Islet precursor cell (in vitro differentiated cells): ENCODE measurements at places on chromosomes 7 and 10.

GRCh38 chr10:33040436-33040835 is 82.4 kb upstream of the ITGB1 start:
- no peak for DNase-seq

DNA sequence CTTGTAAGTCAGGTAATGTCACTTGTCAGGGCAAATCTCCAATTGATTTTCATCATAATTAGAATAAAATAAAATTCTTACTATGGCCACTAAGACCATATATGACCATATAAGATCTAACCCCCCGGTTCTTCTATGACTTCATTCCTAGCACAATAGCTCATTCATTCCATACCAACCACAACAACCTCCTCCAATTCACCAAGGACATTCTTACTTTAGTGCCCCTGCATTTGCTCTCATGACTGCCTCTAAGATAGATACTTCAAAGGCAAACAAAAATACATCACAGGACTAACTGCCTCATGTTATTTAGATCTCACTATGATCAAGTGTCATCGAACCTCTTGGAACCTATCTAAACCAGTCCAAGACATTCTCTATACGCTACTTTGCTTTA is 90.8 kb downstream of the SNX13 start:
- no peak for DNase-seq

DNA sequence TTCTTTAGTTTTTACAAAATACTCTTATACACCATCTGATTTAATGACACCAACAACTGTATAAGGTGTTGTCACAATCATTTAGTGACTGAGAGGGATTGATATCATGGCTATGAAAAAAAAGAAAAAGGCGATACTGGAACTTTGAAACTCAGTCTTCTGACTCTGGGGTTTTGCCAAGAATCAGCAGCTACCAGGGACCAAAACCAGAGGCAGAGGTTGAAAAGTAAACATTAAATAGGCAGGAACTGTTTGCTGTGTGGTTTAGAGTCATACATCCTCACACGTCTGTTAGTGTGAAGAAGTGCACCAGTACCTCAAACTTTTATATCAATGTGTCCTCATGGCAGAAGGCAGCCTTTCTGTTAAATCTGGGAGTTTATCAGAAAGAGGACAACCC is 19.9 kb upstream of the GGCT start:
- no peak for DNase-seq

GRCh38 chr7:66535414-66536329 is 93.0 kb upstream of the KCTD7 start:
- DNase-seq: no peak

- no peak for DNase-seq
Observed at GRCh38 chr7:137304165-137304564, 39.4 kb downstream of the PTN start.

DNA sequence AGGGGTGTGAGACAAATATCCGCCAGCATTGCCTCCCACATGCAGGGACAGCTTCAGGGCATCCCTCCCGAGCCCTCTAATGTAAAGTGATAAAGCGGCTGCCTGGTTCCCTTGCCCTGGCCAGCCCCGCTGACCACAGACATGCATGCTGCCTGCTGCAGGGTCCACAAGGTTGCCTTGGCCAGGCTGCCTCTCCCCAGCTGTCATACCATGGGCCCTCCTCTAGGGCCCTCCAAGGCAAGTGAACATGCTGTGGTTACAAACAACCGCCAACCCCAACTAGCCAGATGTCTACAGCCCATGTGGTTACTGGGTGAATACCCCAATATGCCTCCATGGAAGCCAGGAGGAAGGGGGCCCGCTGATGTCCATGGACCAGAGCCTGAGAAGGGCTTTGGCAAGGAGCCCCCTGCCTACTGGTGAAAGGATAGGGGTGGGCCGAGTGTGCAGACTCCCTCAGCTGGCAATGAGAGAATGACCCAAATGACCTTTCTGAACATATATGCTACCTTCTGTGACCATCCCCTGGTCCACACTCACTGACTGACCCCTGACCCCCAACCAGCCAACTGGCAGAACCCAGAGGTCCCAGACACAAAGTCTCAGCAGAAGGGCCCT is 37.4 kb downstream of the GRID1 start:
- DNase-seq: no peak
